Activated CD4-positive, CD25-positive, alpha-beta regulatory T cell treated with anti-CD3 and anti-CD28 coated beads, Interleukin-2, amount 50 U/mL, for 72 hours (primary cell): ENCODE measurements at places on chromosomes 12 and 14.

- DNase-seq: no peak
Observed at GRCh38 chr14:24639905-24640304, 5.9 kb upstream of the GZMB start.

DNA sequence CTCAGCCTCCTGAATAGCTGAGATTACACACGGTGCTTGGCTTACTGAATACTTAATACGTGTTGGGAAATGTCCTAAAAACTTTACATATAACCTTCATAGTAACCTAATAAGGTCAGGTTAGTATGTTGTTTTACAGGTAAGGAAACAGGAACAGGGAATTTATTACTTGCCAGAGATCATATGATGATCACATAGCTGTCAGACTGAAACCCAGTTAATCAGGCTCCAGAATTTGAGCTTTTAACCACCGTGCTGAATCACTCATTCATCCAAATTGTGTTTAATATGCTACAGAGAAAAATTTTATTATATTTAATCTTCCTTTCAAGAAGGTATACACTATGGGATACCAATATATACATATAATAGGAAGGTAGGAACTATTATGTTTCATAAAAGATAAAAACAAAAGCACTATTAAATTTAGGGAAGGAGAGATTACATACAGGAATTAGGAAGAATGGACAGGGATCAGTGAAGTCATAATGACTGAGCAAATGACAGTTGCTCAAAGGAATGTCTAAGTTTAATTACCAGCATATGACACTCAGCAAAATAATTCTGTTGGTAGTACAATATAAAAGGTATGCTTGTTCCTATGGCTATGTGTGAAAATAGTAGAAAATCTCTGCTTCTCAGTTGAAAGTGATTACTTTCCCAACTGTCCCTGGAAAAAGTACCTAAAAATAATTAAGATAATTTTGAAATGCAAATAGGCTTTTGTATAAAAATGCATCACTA lies 59.3 kb downstream of the HEATR5A start:
- DNase-seq: no peak

DNA sequence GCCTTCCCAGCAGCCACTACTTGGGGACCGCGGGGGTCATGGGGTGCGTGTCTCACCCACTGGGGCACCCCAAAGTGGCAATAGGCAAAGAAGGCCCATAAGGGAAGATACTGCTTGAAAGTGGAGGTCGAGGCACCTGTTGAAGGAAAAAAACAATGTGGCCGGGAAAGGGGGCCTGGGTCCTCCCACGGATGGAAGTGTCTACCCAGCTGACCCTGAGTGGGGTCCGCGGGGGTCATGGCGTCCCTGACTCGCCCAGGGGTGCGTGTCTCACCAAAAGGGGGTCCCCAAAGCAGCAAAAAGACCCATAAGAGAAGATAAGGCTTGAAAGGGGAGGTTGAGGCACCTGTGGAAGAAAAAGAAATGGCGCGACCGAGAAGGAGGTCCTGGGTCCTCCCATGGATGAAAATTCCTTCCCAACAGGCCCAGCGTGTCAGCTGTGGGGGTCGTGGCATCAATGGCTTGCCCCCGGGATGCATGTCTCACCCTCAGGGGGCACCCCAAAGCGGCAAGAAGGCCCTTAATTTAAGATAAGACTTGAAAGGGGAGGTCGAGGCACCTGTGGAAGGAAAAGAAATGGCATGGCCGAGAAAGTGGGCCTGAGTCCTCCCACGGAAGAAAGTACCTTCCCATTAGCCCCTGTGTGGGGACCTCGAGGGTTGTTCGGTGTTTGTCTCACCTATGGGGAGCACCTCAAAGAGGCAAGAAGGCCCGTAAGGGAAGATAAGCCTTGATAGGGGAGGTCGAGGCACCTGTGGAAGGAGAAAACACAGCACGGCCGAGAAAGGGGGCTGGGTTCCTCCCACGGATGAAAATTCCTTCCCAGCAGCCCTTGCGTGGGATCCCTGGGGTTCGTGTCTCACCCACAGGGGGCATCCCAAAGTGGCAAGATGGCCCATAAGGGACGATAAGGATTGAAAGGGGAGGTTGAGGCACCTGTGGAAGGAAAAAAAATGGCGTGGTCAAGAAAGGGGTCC lies 266.0 kb downstream of the ALG10 start:
- no peak for DNase-seq

DNA sequence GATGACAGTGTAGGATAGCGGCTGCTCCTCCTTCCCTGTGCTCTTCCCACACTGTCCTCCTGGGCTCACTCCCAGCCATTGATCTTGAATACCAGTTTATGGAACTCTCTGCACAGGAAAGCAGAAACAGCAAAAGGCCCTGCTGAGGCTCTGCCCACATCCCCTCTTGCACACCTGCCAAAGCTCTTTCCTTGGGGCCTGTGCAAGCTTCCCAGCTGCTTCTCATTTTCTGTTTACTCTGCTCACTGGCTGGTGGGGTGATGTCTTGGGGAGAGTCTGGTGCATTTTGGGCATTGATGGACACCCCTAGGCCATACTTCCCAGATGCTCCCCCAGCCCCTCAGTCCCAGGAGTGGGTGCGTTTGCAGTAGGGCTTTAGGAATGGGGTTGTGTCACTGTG lies 361.8 kb downstream of the TMEM121 start:
- no peak for DNase-seq

DNA sequence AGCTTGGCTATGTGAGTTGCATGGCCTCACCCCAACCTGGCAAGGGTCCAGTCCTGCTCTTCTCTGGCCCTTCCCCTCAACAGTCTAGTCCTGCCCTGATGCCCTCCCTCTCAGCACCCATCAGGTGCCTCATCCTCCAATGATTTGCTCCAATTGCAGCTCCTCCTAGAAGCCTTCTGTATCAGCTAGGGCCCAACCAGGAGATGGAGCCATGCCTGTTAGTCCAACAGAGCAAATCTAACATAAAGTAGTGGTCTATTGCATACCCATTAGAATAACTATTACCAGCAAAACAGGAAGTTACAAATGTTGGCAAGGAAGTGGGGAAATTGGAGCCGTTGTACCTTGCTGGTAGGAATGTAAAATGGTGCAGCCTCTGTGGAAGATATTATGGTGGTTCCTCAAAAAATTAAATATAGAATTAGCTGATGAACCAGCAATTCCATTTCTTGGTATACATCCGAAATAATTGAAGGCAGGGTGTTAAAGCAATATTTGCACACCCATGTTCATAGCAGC lies 163.5 kb downstream of the VRK1 start:
- no peak for DNase-seq

- DNase-seq: no peak
Observed at GRCh38 chr14:98956181-98956580, 315.8 kb downstream of the BCL11B start.

GRCh38 chr14:47626151-47627035 lies 49.0 kb downstream of the MDGA2 start:
- no peak for DNase-seq
